ENCODE measurements at places on chromosomes 16 and 17. TPM values are rescaled to one million over a fixed set of nuclear protein-coding genes. Genes with fewer than 3 reads are reported as not detected.

Gene SCNN1G
- not detected for polyA plus RNA-seq

Gene ZNF423
- polyA plus RNA-seq = 26.5 TPM

DNA sequence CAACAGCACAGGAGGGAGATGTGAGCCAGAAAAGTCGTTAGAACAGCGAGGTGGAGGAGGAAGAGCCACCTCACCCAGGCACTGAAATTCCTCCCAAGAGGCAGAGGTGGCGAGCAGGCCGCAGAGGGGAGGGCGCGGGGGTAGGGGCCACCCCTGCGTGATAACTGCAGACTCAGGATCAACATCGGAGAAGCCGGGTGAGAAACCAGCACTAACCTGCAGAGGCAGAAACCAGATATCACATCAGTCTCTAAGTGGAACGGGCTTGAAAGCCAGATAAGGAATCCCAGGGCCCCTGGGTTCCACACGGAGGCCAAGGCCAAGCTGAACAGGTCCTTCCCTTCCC, 39.4 kb upstream of the ZC3H18 start:
- DNase-seq = no peak

DNA sequence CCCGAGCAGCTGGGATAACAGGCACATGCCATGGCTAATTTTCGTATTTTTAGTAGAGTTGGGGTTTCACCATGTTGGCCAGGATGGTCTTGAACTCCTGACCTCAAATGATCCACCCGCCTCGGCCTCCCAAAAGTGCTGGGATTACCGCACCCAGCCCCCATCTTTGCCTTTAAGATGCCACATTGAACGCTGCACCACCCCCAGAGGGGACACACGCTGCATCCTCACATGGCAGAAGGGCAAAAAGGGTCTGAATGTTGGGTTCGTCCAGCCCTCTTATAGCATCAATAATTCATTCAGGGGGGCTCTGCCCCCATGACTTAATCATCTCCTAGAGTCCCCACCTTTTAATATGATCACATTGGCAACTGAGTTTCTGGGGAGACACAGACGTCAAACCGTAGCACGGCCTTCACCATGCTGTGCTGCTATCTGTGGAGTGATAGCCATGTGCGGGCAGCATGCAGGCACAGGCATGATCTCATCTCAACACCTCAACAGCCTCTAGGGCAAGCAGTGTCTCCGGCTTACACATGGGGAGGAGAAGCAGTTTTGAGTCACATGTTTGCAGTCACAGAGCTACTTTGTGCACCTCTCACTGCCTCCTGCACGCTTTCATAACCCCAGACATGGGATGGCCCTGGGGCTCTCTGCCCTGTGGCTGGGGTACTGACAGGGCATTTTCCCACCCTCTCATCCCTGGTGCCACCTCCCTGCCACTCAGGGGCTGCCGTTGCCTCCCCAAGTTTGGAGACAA, 30.0 kb downstream of the IL21R start:
- no peak for DNase-seq

GRCh38 chr17:37338847-37339246, 36.9 kb upstream of the C17orf78 start:
- DNase-seq = no peak

All from muscle of back (tissue), 13 donors.